ENCODE measurements at places on chromosomes 5 and 9.

DNA sequence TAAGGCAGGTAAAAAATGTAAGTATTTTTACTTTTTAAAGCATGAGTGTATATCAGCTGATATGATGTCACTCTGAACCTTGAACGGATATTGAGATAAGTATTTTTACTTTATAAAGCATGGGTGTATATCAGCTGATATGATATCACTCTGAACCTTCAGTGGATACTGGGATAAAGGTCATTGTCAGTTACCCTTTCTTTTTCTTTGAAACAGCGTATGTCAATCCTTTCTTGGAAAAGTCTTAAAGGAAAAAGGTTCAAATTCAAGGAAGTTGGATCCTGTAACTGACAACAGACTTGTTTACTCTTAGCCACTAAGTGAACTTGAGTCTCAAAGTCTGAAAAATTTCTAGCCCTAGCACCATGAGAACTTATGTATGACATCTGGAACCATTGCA lies 61.7 kb upstream of the IFNK start:
- DNase-seq: no peak

DNA sequence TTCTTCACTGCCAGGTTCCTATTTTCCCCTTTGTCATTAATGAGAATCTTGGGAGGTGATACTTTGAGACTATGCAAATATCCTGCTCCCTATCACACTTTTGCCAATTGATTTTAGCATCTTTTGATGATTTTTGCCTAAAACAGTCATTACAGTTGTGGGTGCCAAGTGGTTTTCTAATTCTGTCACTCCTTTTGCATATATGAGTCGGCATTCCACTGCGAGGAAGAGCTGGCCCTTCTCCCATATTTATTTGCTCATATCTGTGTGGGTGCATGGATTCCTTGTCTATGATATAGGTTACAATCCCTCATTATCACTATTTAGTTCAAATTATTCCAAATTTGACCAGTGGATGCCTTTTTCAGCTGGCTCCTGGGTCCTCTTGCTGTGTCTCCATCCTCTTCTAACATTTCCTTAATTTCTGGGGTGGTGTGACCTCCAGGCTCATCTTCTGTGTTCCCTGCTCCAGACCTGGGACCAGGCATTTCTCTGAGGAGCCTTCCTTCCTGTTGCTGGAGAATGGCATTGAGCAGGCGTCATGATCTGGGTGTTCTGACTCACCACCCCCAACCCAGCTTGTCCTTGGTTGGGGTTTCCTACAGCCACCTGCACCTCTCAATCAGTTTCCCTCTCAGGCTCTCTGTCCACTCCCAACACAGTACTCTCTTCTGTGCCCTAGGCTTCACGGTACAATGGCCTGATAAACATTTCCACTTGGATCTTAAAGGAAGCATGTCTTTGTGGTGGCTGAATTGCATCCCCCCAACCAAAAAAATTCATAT lies 106.7 kb downstream of the NXNL2 start:
- no peak for DNase-seq

DNA sequence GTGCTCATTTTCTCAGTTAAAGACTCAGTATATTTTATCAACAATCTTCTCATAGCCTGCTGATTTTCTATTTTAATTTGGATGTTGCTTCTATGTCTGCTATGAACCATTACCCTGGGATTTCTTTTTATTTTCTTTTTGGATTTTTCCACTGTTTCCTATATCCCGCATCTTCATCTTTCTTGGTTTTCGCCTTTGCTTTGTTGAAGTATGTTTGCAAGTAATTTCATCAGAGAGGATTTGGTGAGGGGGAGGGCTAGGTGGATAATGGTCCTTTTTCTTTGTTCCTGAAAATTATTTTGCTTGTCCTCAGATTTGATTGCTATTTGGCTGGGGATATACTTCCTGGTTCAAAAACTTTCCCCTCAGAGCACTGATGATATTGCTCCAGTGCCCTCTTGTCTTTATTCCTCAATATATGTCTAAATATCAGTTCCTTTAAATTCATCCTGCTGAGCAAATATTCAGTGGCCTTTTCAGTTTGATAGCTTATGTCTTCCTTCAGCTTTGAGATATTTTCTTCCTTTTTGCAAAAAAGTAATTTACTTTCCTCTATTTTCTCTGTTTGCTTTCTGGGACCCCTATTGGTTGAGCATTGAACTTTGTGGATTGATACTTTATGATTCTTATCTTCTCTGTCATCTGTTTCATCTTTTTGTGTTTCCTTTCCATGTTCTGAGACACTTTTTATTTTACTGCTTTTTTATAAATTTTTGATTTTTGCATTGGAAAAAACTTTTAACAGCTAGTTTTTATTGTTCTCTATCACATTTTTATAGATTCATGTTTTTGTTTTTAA lies 227.6 kb upstream of the ELL2 start:
- no peak for DNase-seq

GRCh38 chr5:1310118-1310517 lies 15.2 kb upstream of the TERT start:
- no peak for DNase-seq

DNA sequence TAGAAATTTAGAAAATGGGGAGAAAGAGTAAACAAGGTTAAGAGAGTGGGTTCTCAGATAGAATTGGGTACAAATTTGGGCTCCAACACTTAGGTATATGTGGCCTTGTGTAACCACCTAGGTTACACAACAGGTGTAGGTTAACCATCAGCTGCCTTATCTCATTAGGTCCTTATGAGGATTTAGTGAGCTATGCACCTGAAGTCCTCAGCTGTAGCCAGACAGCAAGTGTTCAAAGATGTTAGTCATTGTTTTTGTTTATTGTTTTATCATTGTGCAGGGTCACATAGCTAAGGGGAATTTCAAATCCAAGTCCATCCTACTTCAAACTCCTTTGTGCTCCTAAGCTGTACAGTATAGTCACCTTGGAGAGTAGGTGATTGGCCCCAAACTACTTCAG lies 970 bp upstream of the TRIM32 start:
- DNase-seq: no peak

DNA sequence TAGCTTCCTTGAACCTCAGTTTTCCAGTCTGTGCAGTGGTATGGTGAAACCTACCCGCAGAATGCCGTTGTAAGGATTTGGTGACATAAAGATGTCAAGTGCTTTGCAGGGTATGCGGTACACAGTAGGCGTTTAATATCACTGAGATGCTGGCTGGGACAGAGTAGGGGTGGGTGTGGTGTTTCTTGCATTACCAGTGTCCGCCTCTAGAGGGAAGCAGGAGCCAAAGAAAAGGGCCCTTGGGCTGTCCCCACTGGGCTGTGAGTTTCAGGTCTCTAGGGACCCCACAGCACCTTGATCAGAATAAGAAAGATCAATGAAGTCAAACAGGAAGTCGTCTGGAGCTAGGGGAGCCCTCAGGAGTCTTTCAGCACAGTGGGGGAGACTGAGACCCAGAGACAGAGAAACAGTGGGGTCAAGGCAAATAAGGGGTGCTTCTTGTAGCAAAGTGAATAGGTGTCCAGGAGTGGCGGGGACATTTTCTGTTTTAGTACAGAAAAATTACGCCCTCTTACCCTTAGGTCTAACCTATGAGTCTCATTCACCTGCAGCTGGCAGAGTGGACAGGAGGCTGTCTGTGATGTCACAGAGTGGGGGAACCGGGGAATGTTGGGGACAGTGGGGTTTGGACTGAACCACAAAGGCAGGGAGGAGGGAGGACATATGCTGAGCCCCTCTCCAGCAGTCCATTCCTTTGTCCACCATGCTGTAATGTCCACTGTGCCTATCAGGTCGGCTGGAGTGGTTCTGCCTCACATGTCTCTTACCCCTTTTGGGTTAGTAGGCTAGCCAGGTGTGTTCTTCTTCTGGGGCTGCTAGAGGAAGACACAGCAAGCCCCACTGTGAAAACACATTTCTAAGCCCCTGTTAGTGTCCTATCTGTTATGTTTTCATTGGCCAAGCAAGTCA lies 4.7 kb upstream of the TEX53 start:
- peak; percentile 63 for DNase-seq

DNA sequence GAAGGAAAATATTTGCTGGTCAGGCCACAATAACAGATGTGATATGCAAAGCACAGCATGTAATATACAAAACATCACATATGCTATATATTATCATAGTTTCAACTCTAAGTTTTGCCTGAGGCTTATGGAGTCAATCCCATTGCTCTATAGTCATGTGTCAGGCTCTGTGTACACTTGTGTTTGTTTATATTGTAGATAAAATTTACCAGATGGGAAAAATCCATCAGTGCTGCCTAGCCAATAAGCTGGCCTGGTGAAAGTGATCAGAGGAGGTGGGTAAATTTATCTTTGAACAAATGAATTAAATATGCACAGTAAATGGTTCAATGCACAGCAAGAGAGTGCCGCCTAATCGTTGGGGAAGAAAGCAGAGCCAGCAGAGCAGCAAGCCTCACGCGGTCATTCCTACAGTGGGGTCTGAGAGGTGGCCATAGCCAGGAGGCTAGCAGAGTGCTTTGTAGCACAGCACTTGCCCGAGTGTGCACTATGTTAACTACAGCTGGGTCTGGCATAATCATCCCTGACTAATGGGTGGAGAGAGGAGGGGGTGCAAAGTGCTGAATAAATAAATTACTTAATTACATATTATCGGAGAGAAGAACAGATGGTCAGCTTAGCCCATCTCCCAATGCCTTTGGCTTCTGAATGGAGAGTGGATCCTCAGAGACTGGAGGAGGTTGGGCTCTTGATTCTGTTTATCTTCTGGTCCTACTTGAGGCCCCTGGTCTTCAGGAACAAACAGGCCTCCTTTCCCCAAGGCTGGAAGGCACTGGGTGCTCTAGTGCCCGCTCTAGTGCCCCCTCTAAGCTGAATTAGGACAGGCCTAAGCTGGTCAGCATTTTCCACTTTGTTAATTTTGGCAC lies 153.5 kb downstream of the MAT2B start:
- no peak for DNase-seq

GRCh38 chr9:6029604-6030274 lies 14.3 kb upstream of the RANBP6 start:
- no peak for DNase-seq

- no peak for DNase-seq
Observed at GRCh38 chr9:2493109-2493508, 128.5 kb upstream of the VLDLR start.

DNA sequence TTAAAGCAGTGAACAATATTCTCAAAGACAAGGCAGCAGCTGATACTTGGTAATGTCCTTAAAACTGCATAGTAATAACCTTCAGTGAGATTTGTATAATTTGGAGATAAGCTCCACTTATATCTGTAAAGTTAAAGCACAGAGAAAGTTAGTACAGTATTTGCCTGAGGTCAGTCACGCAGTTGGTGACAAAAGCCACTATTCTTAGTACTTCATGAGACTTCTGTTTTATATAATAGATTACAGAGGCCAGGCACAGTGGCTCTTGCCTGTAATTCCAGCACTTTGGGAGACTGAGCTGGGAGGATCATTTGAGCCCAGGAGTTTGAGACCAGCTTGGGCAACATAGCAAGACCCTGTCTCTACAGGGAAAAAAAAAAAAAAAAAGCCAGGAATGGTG lies 266.4 kb upstream of the DMRT1 start:
- no peak for DNase-seq

GRCh38 chr5:171493646-171494393 lies 74.4 kb downstream of the FGF18 start:
- DNase-seq: no peak
